ENCODE measurements at places on chromosomes 16 and 17.

- no peak for DNase-seq
Measured at GRCh38 chr17:57425431-57425830, 169.1 kb downstream of the MSI2 start.

- no peak for DNase-seq
Measured at GRCh38 chr17:27782791-27783206, 17.5 kb downstream of the NOS2 start.

DNA sequence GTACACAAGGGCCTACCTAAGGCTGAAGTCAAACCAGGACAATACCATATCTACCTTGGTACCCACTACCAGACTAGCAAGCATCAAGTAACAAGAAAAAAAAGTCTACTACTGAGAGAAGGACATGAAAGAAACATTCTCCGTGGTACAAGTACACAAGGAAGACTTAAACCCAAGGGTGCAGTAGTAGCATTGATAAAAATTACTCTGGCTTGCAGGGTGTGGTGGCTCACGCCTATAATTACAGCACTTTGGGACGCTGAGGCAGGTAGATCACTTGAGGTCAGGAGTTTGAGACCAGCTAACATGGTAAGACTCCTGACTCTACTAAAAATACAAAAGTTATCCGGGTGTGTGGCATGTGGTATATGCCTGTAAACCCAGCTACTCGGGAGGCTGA, 386.5 kb upstream of the PMFBP1 start:
- DNase-seq = no peak

DNA sequence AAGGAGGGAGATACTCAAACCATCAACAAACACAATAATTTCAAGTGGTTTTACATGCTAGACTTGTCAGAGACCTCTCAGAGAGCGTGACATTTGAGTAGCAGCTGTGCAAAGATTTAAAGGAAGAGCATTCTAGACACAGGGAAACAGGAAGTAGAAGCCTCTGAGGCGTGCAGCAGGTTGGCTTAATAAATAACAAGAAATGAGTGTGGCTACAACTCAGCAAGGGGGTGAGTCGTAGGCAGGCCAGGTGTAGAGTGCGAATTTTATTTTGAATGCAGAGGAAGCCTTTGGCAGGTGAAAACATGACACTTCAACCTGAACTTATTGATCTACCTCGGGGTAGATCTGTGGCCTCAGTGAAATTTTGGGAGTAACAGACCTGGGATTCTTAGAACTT, 73.2 kb upstream of the MRTFB start:
- DNase-seq = no peak

DNA sequence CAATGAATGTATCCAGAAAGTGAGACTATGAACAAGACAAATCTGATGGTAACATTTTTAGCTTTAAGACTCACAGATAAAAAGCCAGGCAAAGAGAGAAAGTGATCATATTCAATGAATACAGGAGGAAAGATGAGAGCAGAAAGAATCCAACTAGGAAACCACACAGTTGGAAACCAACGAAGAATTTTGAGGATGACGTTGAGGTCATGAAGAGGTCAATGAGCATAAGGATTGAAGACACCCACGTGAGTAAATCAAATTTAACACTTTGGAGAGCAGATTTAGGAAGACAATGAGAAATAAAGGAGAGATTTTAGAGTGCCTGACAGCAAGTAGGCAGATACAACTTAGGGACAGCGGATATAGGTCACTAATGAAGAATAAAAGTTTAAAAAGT, 948.1 kb downstream of the KCNJ2 start:
- DNase-seq = no peak

- DNase-seq = no peak
Measured at GRCh38 chr17:80227156-80227555, 6.9 kb downstream of the SLC26A11 start.

DNA sequence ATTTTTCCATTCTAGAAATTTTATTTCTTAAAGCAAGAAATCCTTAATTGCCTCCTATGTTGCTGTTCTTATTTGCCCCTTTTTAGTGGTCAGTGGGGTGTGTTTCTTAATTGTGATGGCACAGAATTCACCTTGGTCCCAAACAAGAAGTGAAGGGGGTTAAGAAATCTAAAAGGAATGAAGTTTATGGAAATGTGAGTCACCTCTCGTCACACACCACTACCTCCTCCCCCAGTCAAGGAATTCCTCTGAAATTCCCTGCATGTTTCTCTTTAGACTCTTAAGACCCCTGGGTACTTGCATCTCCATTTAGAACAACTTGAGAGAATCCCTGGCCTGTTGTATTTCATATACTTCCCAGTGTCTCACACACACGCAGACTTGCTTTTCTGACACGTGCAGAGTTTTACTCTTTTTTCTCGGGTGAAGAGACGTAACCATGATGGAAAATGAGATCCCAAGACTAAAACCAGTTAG, 247.4 kb downstream of the PRKCA start:
- no peak for DNase-seq

GRCh38 chr17:55625521-55625920, 97.1 kb downstream of the TMEM100 start:
- no peak for DNase-seq

GRCh38 chr16:19804538-19805323, 79.9 kb downstream of the GPRC5B start:
- peak; percentile 20 for DNase-seq

GRCh38 chr17:76659928-76660655, 16.5 kb upstream of the ST6GALNAC1 start:
- no peak for DNase-seq

- DNase-seq = no peak
Measured at GRCh38 chr16:4046221-4046620, 70.0 kb downstream of the ADCY9 start.

GRCh38 chr16:24852281-24852721, 6.5 kb downstream of the SLC5A11 start:
- DNase-seq = no peak

DNA sequence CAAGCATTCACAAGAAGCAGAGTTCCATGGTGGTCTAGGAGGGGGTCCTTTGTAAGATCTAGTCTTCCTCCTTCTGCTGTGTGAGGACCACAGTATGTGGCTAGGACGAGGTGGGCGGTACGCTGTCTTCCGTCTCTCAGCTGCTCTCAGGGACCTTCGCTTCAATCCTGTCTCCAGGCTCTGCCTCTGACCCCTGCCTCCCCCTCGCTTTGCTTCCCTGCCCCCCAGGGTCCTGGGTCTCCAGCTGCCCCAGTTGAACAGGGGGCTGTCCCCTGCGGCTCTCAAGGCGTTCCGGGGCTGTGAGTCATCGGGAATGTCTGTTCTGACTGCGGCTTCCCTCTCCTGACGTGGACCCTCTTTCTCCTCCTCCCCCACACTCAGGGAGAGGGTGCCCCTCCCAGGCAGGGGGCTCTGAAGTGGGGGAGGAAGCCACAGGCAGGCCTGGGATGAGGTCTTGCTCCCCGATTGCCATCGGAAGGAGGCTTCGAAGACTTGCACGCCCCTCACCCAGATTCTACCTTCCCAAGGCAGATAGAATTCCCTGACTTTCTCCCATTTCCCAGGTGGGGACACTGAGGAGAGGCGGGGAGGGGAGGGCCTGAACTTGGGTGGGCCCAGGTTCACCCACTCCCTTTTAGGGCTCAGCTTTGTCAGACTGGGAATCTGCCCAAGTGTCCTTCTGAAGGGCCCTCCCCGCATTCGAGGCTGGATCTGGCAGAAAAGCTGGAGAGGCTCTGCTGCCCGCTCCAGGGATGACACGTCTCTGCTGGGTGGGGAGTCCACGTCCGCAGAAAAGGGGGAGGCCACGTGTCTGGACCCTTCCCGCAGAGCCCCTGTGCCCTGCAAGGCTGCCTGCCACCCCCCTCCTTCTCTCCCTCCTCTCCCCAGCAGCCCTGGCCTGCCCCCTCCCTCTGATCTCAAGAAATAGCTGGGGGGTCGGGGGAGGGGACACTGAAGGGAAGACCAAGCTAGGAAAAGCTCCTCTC, 9.1 kb upstream of the COL1A1 start:
- no peak for DNase-seq

- no peak for DNase-seq
Measured at GRCh38 chr16:65287307-65287706, 165.4 kb upstream of the CDH11 start.

DNA sequence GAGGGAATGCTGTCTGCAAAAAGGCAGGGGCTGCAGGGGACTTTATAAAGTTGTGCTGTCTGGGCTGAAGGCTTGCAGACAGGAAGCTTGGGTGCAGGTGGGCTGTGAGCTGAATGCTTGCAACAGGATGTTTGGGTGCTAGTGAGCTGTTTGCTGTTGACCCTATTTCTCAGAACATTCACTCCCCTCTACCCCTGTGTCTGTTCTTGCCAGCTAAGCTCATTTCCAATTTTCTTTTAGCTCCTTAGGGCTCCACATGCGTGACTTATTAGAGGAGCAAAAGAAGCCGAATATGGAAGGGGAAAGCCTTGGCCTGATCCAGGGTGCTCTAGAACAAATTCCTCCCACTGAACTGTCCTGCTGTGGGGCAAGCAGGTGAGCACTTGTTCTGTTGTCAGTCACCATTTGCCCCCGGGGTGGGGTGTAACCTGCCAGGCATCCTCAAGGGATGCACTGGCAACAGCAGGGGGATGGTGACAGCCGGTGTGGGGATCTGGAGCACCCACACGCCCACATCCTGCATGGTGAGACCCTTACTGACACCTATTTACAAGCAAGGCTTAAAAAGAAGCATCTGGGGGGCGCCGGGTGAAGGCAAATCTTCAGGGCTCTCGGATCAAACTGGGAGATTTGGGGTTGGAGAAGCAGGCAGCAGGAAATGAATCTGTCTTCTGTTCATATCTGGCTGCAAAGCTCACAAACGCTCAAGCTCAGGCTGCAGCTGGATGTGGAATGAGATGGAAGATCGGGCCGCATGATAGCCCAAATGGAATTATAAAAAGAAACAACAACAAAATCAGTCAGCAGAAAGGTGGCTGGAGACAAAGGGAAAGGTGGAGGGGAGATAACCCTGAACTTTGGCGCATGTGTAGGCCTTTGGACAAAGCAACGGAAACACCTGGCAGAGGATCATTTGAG, 21.1 kb upstream of the NUP93 start:
- peak; percentile 20 for DNase-seq

GRCh38 chr16:14497245-14498082, 132.6 kb downstream of the PARN start:
- no peak for DNase-seq

DNA sequence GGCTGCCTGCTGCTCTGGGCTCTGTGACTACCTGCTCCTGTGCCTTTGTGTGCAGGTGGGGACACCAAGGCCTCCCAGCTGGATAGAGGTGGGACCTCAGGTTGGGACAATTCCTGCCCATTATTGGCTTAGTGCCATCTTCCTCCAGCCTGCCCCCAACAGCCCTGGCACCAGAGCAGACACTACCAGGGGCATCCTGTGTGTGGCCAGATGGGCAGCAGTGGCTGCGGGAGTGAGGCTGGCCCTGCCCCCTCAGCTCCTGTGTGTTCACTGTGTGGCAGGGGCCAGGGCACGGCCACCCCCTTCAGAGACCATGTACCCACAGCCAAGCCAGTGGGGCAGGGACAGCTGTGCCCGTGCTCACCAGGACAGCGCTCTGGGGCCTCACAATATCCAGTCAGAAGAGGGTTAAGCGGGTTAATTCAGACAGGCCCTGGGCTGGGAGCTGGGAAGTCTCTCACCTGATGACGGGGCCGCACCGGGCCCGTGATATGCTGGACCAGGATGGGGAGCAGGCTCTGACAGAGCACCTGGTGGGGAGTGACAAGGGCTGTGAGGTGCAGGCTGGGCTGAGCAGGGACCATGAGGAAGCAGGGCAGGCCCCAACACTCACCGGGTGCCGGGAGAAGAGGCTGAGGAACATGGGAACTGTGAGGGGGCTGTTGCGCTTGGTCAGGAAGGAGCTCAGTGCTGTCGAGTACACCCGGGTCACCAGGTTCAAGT, 13.0 kb downstream of the MYBBP1A start:
- DNase-seq = no peak

- DNase-seq = no peak
Measured at GRCh38 chr16:31085411-31085810, 3.3 kb downstream of the PRSS53 start.

- no peak for DNase-seq
Measured at GRCh38 chr17:13051915-13052314, 34.1 kb upstream of the ELAC2 start.

DNA sequence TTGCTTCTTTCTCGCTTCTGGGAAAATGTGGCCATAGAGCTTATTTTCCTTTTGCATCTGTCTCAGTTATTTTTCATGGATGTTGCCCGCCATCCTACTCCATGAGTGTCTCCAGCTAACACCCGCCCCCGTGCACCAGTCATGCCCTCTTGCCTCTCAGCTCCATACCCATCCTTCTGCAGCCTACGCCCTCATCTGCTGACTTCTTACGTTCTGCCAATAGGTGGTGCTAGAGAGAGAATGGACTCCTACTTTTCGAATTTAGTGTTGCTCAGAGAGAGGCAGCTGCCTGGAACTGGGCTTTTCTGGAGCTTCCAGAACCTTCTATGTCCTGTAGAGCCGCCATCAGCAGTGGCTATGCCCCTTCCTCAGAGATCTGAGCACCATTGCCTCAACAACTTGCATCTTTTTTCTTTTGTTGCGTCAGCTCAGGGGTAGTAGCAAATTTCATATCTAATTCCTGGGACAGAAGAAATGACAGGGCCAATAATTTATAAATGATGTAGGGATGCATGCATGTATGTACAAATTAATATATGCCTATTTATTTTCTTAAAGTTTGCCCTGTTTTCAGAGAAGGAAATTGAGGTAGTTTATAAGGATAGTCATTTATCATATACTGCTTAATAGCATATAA, 119.7 kb upstream of the MYOCD start:
- no peak for DNase-seq

DNA sequence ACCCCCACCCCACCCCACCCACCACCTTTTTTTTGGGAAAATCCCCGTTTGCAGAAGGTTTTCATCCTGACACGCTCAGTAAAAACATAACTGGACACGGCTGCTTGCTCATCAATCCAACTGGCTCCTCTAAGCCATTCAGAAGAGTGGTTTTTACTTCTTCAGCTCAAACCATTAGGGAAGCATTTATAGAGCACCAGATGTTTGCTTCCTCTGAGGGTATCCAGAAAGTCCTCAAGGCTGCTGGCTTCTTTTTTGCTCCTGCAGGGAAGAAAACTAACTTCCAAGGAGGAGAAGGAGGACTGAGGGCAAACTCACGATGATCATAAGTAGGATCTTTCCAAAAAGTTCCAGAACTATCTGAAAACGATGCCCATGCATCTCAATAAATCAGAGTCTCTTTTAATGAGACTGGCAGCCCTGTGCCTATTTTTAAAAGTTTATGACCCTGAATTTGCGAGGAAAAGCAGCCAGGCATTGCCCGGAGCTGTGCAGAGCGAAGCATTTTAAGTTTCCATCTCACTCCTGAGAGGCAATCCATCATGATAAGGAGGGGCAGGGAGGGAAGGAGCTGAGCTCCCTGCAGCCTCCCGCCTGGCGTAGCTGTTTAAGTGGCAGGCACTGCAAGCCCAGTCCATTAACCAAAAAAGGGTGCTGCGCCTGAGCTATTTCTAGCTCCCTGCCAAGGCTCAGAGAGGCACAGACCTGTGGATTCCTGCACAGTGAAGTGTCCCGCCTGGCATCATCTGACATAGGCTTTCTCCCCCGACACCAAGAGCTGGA, 146.3 kb upstream of the FOXF1 start:
- no peak for DNase-seq

- DNase-seq = no peak
Measured at GRCh38 chr17:82399601-82400101, 18.5 kb upstream of the HEXD start.

GRCh38 chr17:48385319-48385718, 44.7 kb downstream of the SKAP1 start:
- no peak for DNase-seq

GRCh38 chr17:49441578-49441977, 26.9 kb upstream of the PHB1 start:
- no peak for DNase-seq

Data from activated naive CD4-positive, alpha-beta T cell (primary cell).